A172 (cell line): ENCODE measurements at places on chromosomes 16 and 17.

- no peak for DNase-seq
Measured at GRCh38 chr17:79220713-79221291, 146.2 kb downstream of the ENGASE start.

DNA sequence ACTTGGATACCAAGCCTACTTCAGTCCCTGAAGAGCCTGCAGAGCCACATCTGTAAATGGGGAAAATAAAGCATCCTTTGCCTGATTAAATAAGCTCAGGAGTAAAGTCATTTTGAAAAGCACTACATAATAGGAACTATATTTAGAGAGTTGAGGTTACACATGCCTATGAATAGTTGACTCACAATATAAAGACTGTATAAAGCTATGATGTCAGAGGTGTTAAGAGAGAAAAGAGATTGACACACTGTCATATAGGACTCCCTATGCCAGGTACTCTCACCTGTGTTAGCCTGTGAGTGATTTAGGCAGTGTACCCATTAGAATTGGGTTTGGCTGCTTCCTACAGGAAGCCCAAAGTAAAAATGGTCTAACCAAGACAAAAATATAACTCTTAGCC lies 87.7 kb upstream of the CRHR1 start:
- no peak for DNase-seq

DNA sequence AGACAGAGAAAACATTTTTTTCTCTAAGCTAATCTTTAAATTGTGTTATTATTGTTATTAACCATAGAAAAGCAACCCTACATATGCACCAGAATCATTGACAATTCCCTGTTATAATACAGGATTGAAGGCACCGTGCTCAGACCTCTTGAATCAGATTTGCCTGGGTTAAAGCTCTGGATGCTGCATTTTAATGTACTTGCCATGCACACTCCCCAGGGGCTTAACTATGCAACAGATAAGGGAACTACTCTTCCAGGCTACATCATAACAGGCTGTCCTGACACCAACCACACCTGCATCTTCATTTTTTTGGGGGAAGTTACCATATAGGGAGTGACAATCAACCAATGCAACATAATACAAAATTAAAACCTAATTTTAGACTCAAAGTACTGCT lies 1187.6 kb upstream of the CDH8 start:
- DNase-seq, result no peak

DNA sequence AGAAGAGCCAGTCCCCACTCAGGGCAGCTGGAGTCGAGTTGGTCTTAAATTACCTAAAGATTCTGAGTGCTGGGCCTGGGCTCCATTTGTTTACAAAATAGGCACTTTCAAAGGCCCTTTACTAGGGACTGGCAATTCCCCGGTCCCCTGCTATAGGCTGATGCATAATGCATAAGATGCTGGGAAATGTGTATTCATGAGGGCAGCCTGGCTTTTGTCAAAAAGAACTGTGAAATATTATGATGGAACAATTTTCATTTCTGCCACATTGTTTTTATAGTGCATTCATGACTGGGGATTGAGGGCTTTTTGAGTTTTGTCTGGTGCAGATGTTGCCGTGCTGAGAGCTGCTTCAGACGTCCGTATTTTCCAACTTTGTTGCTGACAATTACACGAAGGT lies 617.0 kb upstream of the CDH5 start:
- DNase-seq, result no peak

DNA sequence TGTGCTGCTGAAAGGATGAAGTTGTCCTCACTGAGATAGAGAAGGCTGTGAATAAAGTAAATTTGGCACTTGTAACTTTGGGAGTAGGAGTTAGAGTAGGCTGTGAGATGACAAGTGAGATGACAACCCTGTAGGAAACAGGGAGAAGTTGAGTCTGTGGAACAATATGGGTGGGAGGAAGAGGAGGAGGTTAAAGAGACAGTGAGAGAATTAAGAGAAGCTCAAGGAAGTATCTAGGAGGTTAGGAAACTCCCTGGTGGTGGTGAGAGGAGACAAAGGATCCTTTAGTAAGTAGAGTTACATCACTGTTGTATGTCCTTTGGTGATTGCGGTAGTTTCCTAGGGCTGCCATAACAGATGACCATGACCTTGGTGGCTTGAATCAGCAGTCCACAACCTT lies 10.7 kb upstream of the HSD17B2 start:
- DNase-seq, result no peak

DNA sequence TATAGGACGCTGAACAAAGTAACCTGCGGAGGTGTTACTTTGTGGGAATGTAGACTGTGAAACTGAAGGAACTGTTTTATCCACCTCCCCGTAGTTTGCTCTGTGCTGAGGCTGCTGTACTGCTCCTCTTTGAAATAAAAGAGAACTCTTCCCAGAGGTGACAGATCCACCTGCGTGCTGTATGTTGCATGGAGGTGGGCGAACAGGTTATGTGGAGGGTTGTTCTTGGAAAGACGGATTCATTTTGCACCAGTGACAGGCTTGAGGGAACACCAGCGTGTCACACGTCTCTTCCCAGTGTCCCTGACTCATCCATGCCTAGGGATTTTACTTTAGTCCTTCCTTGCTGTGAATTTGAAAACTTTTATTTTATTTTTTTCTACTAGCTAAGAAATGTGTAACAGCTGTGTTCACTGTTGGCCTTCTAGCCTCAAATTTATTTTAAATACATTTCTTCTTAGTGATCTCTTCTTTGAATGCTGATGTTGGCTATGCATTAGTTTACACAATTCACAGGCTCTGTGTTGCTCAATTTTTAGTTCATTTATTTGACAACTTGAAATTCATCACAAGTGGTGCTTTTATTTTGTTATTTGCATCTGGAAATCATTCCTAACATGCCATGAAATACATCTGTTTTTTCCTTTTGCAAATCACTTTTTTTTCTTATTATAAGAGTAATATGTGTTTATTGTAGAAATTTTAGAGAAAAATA lies 512.4 kb downstream of the CDH13 start:
- no peak for DNase-seq
